ENCODE measurements at places on chromosomes 3 and 15.
A peak's percentile ranks its signal among the peaks of the same experiment; 100 is the strongest.

GRCh38 chr3:141122455-141123030, 71.4 kb downstream of the SPSB4 start:
- no peak for DNase-seq

- no peak for DNase-seq
These were observed 10.8 kb downstream of the TATDN2 start for GRCh38 chr3:10259036-10259435.

DNA sequence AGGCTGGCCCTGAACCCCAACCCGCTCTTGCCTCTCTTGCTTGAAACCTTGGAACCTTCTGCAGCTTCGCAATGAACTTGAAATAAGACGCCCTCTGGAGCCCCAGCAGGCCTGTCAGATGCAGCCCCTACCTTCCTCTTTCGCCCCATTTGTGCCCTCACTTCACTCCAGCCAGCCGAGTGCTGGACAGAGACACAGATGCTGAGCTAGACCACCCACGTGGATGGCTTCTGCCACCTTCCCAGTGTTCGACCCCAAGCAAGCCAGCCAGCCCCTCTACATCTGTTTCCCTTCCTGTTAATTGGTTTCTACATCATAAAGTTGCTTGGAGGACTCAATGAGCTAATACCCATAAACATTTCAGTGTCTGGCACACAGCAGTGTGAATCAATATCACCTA, 23.8 kb upstream of the SNRPA1 start:
- DNase-seq: no peak

DNA sequence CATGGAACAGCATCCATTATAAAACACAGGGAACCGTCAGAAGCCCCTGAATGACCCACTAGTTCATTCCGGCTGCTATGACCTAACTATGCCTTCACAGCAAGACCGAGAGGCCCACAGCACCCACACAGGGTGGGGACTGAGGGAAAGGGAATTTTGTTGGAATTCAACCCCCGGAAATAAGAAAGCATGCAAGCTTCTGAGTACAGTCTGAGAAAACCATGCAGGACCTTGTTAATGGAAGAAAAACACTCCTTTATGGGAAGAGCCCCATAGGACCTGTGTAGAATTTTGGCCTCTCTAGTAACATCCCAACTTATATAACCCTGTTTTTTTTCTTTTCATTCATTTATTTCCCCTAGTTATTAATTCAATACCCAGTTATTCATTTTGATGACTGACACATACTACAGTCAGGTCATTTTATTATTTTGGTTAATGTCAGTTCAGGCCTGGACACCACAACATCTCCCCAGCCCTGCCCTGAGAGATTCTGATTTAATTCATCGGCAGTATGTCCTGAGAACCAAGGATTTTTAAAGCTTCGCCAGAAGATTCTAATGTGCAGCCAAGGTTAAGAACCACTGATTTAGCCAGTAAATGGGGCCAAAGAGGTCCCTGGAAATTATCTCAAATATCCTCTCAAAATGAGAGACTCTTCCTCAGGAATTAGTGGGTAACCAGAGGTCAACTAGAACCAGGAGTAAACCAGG, 231.6 kb upstream of the GOLGA6L4 start:
- DNase-seq: no peak

DNA sequence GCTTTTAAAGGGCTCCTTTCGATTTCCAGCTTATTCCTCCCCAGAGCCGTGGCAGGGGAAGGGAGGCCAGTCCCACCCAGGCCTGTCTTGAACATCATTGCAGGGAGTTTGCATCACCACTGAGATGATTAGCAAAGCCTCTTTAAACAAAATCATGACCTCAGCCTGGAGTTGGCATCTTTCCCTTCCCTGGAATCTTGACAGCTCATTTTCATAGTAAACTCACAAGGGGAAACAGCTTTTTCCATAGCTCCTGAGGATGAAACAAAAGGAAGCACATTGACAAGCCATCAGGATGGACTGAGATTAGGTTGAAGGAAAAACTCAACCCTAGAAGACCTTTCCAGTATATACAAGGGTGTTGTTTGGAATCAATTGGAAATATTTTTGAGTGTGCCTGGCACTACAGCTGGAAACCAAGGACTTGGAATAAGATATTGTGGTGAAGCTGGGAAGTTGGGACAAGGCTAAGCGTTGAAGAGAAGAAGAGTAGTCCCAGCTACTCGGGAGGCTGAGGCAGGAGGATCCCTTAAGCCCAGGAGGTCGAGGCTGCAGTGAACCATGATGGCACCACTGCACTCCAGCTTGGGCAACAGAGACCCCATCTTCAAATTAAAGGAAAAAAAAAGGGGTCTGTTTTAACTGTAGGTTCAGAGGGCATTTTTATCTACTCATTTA, 3.1 kb upstream of the LARP6 start:
- no peak for DNase-seq

DNA sequence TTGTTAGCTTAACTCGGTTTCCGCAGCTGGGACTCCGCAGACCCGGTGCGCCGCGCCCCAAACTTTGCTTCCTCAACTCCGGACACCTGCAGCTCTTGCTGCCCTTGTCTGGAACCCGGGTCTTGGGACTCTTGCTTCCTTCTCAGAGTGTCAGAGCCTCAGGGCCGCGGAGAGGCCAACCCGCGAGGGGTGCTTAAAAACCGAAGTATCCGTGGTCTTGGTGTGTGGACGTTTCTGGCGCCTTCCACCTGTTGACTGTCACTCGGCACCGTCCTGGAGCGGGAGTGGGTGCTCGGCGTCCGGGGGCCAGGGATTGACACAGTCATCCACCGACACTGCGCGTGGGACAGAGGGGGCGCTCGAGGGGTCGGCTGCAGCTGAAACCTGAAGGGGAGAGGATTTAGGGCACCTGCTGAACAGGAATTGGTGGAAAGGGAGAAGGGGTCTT, 386 bp downstream of the SQOR start:
- no peak for DNase-seq

DNA sequence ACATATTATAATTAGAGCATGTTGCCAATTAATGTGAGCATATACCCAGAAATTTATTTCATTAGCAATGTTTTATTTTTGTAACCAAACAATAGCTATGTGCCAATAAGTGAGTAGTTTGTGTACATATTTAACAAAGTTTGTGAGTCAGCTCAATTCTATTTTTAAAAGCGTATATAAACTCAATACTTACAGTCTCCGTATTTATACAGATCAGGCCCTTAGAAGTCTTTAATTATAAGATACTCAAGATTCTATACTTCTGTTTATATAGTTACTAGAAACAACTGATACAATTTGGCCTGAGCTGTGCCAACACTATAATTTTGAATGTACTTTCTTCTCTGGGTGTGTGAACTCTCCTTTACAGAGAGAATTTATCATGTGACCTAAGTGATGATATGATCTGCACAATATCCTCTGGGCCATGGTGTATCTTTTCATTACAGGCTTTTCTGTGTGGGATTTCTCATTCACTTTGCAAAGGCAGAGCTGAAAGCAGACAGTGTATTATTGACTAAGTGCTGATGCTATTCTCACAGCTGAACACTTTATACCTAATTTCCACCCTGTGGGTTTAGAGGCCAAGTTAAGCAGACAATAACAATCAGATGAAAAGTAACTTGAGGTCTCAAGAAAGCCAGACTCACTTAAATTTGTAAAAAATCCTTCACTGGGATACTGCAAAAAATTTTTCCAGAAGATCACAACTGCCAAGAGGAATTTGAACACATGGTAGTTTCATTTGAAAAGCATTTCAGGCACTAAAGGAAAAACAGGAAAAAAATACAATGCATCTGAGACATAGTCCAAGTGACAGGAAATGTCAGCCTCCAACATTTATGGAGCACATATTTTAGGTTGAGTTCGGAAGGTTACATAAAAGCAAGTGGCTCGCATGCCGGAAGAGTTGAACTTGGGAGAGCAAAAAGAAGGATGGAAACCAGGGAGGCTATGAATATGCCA, 277.9 kb upstream of the SEMA6D start:
- DNase-seq: no peak

DNA sequence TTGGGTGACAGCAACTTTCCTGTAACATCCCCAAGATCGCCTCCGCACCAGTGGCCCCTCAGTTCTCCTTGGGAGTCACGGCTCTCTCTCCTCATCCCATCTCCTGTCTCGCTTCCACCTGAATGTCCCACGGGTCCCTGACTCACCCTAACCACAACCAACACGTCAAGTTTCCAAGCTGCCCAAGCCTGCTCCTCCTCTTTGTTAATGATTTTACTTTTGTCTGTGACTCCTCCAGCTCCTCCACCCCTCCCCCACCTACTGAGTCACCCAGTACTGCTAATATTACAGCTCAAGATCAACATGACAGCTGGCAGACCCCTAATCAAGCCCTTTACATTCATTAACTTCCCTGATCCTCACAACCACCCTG, 39.3 kb downstream of the BDH1 start:
- no peak for DNase-seq

- no peak for DNase-seq
These were observed 93.3 kb upstream of the HACD2 start for GRCh38 chr3:123678108-123678511.

DNA sequence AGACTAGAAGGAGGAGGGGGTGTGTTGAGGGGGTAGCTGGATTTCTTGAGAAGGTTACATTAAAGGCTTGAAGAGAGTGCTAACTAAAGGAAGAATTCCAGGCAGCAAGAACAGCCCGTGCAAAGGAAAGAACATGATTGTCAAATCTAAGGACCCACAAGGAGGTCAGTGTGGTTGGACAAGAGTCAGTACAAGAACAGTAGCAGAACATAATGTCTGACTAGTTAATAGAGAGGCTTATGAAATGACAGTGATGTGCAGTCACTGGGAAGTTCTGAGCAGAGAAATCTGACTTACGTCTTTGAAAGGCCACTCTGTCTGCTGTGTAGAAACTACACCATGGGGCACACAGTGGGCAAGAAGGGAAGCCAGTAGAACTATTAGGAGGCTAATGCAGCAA, 19.8 kb upstream of the RBMS3 start:
- no peak for DNase-seq

- peak; percentile 87 for DNase-seq
These were observed 432 bp upstream of the LPP start for GRCh38 chr3:188153437-188154013.

- no peak for DNase-seq
These were observed 24.2 kb upstream of the SLC25A26 start for GRCh38 chr3:66196633-66197032.

GRCh38 chr3:15290736-15291135, 41.6 kb downstream of the SH3BP5 start:
- no peak for DNase-seq

- no peak for DNase-seq
These were observed 98.9 kb downstream of the APBA2 start for GRCh38 chr15:28984421-28985315.

DNA sequence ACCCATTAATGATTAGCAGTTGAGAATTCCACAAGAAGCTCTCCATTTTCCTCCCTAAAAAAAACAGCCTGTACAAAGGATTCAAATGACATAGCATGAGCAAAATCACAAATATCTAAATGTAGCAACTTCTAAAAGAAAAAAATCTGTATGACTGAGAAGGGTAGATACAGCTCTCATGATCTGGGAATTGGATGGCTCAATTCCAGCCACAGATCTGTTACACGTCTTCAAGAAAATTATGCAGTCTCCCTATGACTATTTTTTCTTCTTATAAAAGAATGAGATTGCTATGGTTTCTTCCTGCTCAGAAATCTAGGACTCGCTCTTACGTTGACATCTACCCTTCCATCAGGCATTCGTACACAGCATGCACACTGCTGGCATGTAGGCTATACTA, 71.5 kb downstream of the PLCH1 start:
- no peak for DNase-seq

DNA sequence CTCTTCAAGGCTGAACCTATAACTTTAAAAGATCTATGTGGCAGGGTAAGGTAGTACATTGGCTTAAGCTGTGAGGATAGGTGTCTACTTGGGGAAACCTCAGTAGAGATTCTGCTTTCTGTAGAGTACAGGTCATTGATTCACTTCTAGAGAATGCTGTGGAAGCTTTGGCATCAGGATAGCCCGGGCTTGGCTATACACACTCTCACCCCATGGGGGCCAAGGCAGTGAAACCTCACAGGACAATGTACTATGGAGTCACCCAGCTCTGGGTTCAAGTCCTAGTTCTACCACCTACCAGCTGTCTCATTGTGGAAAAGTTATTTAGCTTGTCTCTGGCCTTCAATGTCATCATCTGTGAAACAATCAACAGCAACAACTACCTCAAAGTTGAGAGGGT, 9.0 kb downstream of the MTFMT start:
- no peak for DNase-seq

DNA sequence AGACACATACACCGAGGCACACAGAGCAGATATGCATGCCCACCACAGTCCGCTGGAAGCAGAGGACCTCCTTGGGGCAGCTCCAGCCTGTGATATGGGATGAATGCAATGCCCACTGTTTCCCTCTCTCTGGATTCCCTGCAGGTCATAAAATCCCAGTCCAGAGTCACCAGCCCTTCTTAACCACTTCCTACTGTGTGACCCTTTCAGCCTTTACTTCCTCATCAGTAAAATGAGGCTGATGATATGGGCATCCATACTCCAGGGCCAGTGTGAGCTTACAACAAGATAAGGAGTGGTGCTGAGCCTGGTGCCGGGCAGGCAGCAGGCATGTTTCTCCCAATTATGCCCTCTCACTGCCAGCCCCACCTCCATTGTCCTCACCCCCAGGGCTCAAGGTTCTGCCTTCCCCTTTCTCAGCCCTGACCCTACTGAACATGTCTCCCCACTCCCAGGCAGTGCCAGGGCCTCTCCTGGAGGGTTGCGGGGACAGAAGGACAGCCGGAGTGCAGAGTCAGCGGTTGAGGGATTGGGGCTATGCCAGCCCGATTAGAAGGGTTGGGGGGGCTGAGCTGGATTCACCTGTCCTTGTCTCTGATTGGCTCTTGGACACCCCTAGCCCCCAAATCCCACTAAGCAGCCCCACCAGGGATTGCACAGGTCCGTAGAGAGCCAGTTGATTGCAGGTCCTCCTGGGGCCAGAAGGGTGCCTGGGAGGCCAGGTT, at the start of gene GNAT1:
TSS of gene GNAT1 (plus strand) at position 675 of the 725 bp plus-strand sequence. CDS start 116 bp downstream, outside the sequence.
- no peak for DNase-seq

DNA sequence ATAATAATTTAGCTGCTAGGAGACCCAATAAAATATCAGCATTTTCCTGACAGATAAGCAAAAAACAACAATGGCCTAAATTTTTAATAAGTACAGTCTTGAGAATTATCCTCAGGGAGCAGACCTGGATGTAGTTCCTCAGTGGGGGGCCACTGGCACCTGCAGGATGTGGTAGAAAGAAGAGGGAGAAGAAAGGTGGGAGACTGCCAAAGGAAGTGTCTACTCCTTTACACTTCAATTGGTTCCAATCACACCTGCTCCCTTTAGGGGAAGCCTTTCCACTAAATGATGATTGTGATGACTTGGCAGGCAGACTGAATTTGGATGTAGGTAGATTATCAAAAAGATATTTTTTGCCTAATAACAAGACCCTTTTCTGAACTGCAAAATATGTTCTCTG, 353.0 kb upstream of the SATB1 start:
- DNase-seq: no peak

DNA sequence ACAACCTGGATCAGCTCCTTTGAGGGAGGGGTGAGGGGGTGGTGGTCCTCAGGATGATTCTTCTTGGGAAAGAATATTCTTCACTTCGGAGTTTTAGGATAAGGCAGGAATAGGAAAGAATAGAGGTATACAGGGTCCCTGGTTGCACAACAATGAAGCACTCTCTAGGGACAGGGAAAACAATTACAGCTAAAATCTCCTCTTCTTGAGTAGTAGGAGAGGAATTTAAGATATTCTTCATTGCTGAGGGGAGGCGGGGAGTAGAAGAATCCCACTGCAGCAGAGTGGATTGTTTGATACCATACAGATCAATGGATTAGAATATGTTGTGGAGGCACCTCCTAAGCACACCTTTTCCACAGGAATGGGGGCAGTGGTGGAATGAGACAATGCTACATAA, 20.5 kb downstream of the SLC9C1 start:
- no peak for DNase-seq
